ENCODE measurements at places on chromosomes 3 and 15.

- no peak for DNase-seq
Observed at GRCh38 chr15:57784081-57784511, 77.6 kb downstream of the POLR2M start.

DNA sequence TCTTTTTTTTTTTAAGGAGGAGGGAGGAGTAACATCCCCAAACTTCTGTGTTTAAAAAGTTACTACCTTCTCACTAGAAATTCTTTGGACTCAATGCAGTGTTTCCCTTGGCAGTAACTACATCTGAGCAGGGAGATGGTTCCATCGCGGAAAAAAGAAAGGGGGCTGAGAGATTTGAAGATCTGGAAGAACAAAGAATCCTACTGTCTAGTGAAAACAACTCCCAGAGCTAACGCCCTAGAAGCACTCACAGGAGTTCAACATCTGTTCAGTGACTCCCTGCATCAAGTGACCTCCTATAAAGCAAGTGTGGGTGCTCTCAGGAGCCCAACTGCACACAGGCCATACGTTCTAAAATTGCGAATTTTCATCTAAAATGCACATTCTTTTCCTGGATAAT lies 66.8 kb upstream of the PXYLP1 start:
- DNase-seq: no peak

DNA sequence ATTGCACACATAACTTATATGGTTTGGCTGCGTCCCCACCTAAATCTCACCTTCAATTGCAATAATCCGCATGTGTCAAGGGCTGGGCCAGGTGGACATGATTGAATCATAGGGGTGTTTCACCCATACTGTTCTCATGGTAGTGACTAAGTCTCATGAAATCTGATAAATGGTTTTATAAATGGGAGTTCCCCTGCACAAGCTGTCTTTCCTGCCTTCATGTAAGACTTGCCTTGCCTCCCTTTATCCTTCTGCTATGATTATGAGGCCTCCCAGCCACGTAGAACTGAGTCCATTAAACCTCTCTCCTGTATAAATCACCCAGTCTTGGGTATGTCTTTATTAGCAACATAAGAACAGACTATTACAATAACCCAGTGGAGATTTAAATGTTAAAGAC lies 653.9 kb downstream of the ROBO1 start:
- no peak for DNase-seq

DNA sequence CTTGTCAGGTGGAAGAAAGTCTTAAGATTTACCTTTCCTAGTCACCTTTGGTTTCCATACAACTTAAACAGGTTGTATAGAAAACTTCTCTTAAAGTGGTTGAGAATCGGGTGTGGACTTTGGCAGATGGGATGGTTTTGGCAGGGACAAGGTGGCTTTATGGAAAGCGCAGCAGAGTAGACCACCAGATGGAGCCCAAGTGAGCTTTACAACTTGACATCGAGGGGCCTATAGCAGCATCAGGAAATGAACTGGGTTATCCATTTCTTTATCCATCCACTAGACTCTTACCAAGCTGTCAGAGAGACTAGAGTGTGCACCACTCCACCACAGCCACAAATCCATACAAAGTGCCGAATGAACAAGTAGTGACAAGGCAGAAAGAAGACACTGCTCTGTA lies 85.3 kb upstream of the MBNL1 start:
- no peak for DNase-seq

Measured in NCI-H2107 (cell line).